T-cell (primary cell): ENCODE measurements at places on chromosomes 1 and 21.

- no peak for DNase-seq
Observed at GRCh38 chr1:63601463-63601862, 8.3 kb downstream of the PGM1 start.

DNA sequence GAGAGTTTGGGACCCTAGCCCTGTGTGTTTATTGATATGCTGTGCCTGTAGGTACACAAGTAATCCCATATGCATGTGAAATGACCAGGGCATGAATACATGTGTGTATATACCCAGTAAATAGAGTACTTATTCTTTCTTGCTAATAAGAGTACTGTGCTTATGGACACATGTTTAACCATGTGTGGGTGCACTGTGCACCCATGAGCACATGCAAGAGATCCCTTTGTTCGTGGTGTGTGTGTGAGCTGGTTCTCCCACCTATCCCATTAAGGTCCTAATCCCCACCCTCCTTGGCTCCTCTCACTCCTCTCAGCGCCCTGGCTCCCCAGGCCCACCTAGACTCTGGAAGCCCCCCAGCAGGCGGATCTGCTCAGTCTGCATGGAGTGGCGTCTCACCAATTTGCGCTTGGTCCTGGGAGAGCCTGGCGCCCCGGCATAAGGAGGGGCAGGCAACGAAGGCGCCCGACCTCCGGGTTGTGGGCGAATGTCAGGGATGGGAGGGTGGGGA lies 2.2 kb upstream of the LIX1L start:
- DNase-seq = no peak

DNA sequence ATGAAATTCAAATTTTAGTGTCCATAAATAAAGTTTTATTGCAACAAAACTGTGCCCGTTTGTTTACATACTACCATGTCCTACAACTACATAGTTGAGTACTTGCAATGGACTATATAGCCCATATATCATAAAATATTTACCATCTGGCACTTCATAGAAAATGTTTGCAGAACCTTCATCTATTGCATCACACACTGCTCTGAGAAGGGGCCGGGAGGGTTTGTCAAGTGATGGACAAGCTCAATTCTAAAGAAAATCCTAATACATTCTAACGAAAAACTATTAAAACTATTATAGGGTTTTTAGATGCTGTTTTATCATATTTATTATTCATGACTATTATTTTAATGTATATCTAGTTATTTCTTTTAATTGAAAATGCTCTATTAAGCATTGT lies 35.9 kb downstream of the RGSL1 start:
- DNase-seq = no peak

- no peak for DNase-seq
Observed at GRCh38 chr1:34884536-34884935, 25.0 kb upstream of the SMIM12 start.

DNA sequence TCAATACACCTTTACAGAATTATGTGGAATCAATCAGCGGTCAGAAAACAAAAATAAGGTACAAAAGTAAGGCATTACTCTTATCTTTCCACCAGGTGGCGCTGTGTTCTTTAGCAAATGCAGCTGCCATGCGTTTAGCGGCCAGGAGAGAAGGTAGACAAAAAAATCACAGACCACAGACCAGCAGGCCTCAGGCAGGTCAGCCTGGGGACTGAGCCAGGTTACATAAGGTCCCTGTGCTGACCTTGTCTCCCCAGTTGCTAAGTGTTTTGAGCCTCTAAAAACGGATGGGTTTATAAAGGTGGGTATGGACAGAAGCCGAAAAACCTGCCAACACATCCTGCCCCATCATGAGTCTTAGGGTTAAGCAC lies 2.8 kb downstream of the RGS16 start:
- peak; percentile 40 for DNase-seq

GRCh38 chr1:8061673-8062386 lies 35.7 kb upstream of the ERRFI1 start:
- no peak for DNase-seq

- no peak for DNase-seq
Observed at GRCh38 chr1:221315330-221315729, 426.6 kb downstream of the DUSP10 start.

GRCh38 chr1:206583707-206584648 lies 28.3 kb downstream of the EIF2D start:
- DNase-seq = peak; percentile 80

- DNase-seq = no peak
Observed at GRCh38 chr1:209527372-209527771, 56.1 kb upstream of the CAMK1G start.

DNA sequence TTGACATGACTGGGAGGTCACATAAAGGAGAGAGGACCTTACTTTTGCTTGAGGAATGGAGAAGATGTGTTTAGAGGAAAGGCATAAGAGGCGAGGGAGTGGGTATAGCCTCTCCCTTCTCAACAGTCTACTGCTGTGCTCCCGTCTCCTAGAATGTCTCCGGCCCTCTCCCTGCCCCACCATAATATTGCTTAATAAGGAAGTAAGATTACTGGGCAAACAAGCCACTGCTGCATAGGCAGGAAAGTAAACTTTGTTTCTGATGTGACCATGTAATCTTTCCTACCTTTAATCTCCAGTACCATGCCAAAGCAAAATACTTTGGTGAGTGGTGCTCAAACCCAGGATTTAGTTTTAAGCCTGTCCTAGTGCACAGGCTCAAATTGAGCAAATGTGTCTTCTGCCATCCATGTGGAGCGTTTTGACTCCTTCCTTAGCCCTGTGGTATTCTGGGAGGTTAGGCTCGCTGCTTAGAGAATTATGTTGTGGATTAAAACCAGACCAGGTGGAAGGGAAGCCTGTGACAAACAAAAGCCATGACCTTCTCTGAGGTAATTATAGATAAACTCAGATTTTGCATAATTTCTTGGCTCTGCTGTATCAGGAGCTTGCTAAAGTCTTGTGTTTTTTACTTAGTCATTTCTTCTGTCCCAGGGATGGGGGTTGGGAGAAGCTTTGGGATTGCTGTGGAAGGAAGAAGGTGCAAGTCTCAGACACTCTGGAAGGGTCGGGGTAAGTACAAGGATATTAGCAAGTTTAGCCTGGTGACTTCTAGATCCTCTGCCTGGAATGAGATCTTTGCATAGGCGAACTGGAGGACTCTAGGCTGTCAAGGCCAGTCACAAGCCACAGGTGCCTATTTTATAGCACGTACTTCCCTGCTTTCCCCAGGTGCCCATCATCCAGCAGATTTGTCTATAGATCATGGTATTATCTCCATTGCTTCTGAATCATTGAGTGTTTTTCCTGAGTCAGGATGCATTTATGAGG lies 34.5 kb upstream of the DIPK1A start:
- no peak for DNase-seq

GRCh38 chr1:154801234-154802011 lies 68.7 kb downstream of the KCNN3 start:
- DNase-seq = no peak
